ENCODE measurements at places on chromosomes 4 and X.

GRCh38 chrX:68822641-68823410 is 6.0 kb upstream of the EFNB1 start:
- DNase-seq = no peak

- no peak for DNase-seq
Measured at GRCh38 chr4:156718226-156718625, 253.4 kb downstream of the PDGFC start.

- no peak for DNase-seq
Measured at GRCh38 chrX:12446342-12447075, 308.2 kb downstream of the FRMPD4 start.

GRCh38 chr4:55947254-55947882 is 1.4 kb upstream of the CEP135 start:
- DNase-seq = no peak

DNA sequence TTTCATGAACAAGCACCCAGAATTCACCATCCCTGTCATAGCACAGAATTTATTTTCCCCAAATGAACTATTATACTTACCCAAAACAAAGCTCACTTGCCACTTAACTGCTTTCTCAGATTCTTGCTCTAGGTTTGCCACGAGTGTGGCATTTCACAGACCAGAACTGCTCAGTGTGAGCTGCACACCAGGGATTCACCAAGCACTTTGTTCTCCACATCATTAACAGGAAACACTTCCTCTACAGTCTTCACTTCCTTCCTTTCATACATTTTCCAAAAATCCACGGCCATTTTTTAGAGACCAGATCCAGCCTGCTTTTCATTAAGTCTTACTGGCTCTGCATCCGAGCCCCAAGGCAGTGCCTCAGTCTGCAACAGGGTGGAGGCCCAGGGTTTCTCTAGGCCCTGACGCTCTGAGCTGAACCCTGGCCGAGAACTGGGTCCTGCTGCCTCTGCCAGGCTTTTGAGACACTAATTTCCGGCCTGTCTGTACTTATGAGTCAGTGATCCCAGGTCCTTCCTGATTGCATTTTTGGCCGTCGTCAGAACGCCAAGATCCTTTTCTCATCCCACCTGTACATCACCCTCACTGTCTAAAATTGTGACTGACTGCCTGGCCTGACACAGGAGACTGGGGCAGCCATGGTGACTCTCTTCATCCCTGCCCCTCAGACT is 67.6 kb upstream of the MTNR1A start:
- no peak for DNase-seq

DNA sequence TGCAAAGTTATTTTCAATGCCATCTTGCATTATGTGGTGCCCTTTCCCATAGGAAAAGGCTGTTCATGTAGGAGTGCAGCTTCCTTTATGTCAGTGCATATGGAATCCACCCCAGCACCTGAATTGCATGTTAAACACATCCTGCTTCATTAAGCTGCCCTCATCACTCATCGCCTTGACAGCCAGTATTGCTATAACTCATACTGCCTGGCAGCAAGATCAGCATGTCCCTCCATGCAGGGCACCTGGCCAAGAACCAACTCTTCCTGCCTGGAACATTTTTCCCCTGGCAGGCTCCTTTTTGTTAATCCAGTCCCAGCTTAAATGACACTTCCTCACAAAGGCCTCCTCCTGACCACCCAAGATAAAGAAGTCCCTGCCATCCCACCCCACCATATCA is 23.5 kb upstream of the CA5B start:
- DNase-seq = peak; percentile 44

DNA sequence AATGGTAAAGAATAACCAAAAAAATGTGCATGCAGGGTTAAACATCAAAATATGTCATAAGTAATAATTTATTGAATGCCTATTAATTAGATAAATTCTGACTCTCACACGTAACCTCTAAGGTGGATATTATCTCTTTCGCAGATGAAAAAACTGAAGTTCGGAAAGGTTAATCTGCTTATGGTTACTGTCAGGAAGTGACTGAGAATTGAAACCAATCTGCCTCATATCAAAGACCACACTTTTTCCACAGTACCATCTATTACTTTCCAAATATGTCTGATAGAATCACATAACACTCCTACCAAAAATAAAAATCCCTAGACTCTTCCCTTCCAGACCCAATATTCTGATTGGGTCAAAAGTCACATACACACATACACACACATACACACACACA is 6.2 kb downstream of the CHIC2 start:
- no peak for DNase-seq

DNA sequence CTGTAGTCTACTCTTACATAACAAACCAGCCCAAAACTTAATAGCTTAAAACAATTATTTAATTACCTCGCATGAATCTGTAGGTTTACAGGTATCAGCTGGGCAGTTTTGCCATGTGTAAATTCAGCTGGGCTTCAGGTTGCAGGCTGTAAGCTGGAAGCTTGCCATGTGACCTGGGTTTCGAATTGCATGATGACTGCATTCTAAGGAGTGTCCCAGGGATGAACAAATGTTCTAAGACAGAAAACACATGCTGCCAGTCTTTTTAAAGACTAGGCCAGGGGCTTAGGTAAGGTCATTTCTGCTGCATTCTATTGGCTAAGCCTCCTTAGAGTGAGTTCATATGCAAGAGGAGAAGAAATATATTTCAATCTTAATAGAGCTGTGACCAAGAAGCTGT is 44.8 kb downstream of the GRIA2 start:
- no peak for DNase-seq

- DNase-seq = no peak
Measured at GRCh38 chrX:69457756-69458155, 46.4 kb upstream of the NALF2 start.

DNA sequence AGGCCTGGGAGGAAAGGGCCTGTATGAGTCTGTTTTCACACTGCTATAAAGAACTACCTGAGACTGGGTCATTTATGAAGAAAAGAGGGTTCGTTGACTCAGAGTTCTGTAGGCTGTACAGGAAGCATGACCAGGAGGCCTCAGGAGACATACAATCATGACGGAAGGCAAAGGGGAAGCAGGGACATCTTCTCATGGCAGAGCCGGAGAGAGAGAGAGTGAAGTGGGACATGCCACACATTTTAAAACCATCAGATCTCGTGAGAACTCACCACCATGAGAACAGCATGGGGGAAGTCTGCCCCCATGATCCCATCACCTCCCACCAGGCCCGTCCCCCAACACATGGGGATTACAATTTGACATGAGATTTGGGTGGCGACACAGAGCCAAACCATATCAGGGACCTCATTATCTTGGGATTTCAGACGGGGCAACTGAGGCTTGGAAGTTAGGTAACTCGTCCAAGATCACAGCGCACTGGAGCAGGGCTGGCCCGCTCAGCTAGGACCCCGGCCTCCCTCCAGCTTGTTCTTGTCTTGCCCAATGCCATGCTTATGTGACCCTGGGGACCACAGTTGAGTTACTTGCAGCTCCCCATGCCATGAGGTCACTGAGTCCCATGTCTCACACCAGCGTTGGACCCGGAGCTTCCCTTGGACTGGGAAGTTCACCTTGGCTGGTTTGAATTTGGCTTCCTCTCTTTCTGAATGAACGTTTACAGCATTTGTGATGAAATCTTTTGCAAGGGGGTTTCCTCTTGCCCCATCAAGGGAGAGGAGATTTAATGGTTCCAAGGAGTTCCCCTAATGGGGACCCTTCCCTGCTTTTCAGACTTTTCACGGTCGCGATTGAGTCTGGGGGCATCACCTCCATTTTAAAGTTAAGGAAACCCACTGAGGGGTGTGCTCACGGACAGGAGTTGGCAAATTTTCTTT is 18.1 kb downstream of the HTRA3 start:
- no peak for DNase-seq

DNA sequence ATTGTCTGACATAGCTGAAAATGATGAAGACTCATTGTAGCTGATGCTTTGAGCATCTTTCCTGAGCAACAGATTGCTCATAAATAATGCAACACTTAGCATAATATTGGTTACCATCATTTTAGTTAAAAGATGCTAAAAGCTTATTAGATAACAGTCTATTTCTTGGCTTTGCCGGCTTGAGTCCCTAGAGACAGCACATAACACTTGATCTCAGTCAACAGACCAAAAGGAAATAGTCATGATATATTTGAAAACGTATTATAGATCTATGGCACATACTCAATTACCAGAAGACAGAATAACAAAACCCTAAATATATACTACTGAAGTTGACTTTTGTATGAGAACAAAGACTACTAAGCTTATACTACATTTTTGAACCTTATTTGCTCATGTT is 846.7 kb upstream of the EPHA5 start:
- no peak for DNase-seq

DNA sequence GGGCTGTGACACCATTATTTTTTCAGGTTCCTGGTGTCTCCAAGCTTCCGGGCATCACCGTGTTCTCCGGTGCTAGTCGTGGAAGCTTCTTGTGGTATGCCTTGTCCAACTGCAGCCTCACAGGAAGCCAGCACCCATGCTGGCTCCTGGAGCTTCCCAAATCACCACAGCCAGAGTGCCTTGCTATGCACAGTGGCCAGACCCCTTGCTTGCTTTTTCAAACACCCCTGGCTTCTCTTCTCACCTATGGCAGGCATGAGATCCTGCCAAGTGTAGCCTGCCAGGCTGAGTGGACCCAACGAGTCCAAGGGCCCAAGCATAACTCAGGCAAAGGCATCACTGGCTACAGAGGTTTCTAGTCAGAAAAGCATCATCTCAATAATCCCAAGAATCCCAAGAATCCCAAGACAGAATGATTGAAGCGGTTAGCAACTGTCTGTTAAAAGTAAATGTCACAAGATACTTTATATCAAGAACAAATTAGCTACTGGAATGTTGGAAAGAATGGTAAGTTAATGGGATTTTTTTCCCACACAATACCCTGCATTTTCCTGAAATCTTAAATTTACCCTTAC is 1522.9 kb downstream of the PCDH18 start:
- no peak for DNase-seq

GRCh38 chr4:128606173-128606572 is 203.3 kb upstream of the JADE1 start:
- no peak for DNase-seq

DNA sequence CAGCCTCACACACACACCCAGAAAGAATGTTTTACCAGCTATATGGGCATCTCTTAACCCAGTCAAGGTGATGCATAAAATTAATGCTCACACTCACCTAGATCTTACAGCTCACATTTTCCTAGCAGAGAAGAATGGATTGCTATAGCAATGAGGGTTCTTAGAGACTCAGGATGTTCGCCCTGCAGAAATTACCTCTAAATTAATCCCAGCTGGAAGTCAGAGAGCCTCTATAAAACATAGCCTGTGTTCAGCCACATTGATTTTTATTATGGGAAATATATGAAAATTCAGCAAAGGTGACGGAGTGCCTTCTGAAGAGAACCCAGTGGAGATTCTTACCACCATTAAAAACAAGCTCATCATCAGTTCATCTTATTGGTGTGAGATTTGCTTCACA is 528.3 kb upstream of the ZFP42 start:
- DNase-seq = no peak

GRCh38 chrX:129781134-129781672 is 1.5 kb downstream of the SASH3 start:
- DNase-seq = no peak

- DNase-seq = peak; percentile 37
Measured at GRCh38 chr4:137124278-137124932, 407.9 kb downstream of the PCDH18 start.

GRCh38 chrX:16212436-16212835 is 45.2 kb downstream of the MAGEB17 start:
- DNase-seq = no peak

- DNase-seq = no peak
Measured at GRCh38 chr4:126558596-126558995, 1074.2 kb upstream of the INTU start.

DNA sequence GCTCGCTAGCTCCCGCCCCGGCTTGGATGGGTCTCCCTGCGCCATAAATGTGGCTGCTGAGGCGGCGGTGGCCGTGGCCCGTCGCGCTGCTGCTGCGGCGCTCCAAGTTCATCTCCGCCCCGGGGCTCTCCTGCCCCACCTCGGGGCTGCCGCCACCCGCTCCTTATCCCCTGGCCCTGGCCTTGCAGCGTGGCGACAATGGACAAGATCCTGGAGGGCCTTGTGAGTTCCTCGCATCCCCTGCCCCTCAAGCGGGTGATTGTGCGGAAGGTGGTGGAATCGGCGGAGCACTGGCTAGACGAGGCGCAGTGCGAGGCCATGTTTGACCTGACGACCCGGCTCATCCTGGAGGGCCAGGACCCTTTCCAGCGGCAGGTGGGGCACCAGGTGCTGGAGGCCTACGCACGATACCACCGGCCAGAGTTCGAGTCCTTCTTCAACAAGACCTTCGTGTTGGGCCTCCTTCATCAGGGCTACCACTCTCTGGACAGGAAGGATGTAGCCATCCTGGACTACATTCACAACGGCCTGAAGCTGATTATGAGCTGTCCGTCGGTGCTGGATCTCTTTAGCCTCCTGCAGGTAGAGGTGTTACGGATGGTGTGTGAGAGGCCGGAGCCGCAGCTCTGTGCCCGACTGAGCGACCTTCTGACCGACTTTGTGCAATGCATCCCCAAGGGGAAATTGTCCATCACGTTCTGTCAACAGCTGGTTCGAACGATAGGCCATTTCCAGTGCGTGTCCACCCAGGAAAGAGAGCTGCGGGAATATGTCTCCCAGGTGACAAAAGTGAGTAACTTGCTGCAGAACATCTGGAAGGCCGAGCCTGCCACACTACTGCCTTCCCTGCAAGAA is 763 bp downstream of the USP38 start:
- DNase-seq = no peak

- DNase-seq = no peak
Measured at GRCh38 chr4:169029947-169030346, 19.9 kb upstream of the CBR4 start.

GRCh38 chr4:74098427-74098994 is 484 bp downstream of the CXCL2 start:
- DNase-seq = no peak

GRCh38 chr4:7894677-7895181 is 44.9 kb downstream of the AFAP1 start:
- no peak for DNase-seq

GRCh38 chrX:8823698-8824097 is 22.5 kb upstream of the FAM9A start:
- DNase-seq = no peak

DNA sequence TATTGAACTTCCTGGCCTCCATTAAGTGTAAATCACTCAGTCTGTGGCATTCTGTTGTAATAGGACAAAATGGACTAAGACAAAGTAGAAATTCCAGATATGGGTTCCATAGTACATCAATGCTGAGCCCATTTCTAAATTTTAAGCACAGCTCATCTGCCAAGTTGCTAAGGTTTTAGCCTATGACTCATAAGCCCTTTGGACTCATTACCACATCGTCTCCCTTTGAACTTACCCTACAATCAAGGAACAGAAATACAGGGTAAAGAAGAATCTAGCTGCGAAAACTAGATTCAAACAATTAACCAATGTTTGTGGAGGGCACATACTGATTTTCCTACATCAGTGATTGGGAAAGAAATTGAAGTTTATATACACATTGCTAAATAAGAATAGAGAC is 31.8 kb downstream of the NAA11 start:
- no peak for DNase-seq

GRCh38 chrX:153861151-153861550 is 24.8 kb downstream of the L1CAM start:
- DNase-seq = no peak
